ENCODE measurements at places on chromosomes 1 and 21. TPM values are rescaled to one million over a fixed set of nuclear protein-coding genes. Genes with fewer than 3 reads are reported as not detected.

The CD48 gene
- total RNA-seq, result 200 TPM

The NECAP2 gene
- total RNA-seq, result 88.4 TPM

The AJAP1 gene
- not detected for total RNA-seq

The MRPL9 gene
- total RNA-seq, result 96.2 TPM

The LSS gene
- total RNA-seq, result 99.0 TPM

The LZIC gene
- 20.9 TPM for total RNA-seq

The HCRTR1 gene
- not detected for total RNA-seq

The FABP3 gene
- total RNA-seq, result 0.49 TPM

The ARHGAP30 gene
- total RNA-seq, result 158 TPM

The NHLH1 gene
- total RNA-seq, result 0.46 TPM

The ENAH gene
- total RNA-seq, result 1.2 TPM

The DPT gene
- total RNA-seq, result not detected

The TTF2 gene
- 33.4 TPM for total RNA-seq

The DNAH14 gene
- total RNA-seq, result not detected

The NEGR1 gene
- total RNA-seq, result not detected

DNA sequence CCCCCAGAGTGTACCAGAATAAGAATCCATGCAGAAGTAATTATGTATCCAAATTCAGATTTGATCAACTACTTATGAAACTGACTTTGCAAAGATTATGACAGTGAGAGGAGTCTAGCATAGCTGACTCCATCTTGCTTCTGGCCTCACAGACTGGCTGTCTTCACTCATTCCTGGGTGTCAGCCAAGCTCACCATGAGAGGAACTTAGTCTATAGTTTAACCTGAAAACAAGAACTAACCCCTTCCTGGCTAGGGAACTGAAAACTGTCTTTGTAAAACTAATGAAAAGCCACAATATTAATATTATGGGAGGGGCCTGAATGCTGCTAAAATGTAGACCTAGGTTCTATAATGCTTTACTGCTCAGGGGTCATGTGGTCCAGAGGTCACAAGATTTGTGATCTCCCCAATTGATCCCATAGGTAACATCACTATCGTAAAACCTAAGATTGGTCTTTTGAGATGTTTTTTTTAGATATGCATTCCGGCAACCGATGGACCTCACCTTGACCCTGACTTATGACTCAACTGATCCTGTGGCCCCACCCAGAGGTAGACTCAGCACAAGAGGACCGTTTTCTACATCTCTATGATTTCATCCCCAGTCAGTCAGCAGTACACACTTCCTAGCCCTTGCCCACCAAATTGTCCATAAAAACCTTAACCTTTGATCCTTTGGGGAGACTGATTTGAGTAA, 55.2 kb downstream of the ATP1B1 start:
- DNase-seq, result no peak

GRCh38 chr1:210332233-210332632, 3.5 kb downstream of the HHAT start:
- no peak for DNase-seq

GRCh38 chr1:183289051-183289496, 103.0 kb downstream of the LAMC2 start:
- no peak for DNase-seq

- no peak for DNase-seq
Measured at GRCh38 chr1:58573138-58573537, 3.9 kb downstream of the TACSTD2 start.

GRCh38 chr1:32332290-32333079, 3.5 kb downstream of the MARCKSL1 start:
- DNase-seq, result no peak

DNA sequence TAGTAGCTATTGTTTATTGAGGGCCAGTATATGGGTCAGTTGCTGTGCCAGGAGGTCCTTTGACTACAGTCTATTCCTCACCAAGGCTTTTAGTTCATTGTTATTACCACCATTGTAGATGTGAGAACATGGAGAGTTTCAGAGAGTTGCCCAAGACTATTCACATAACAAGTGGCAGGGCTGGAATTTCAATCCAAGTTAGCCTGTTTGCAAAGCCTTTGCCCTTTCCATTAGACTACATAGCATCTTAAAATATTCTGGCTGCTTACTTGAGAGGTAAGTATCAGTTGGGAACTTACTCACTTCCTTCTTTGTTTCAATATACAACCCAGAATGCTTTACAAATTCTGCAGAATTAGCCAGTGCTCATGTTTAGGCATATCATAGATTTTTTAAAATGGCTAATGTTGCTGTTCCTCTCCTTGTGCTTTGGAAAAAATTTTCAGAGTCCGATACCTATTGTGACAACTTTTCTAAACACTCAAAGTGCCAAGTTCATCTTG, 141.2 kb downstream of the FGGY start:
- no peak for DNase-seq

DNA sequence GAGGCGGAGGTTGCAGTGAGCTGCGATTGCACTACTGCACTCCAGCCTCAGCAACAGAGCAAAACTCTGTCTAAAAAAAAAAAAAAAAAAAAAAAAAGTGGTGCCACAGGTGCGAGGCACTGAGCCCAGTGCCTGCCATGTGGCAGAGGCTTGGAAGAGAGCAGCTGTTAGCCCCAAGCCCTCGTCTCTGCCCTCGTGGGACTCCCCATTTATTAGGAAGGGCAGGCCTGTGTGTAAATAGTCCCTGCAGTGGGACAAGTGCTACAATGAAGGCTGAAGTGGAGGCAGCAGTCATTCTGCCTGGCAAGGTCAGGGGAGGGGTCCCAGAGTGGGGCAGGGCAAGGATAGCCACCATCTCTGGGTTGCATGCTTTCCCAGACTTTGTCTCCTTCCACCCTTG, 6.5 kb downstream of the RPS6KA1 start:
- no peak for DNase-seq

- DNase-seq, result no peak
Measured at GRCh38 chr1:204817341-204817740, 53.3 kb upstream of the NFASC start.

GRCh38 chr1:14732728-14733047, 134.2 kb downstream of the KAZN start:
- DNase-seq, result no peak

DNA sequence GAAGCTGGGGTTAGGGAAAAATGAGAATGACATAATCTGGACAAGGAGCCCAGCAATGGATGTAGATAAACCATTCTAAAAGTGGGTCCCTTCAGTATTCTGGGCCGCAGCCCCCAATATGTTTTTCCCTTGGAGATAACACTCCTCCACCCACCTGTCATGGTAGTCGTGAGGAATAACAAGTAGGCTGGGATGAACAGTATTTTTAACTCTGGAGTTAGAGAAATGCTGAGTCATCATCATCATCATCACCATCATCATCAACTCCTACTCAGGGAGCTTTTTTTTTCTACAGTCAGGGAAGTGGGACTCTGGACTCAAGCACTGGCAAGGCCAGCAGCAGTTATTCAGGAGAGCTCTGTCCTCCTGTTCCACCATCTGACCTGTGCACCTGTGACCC, 12.8 kb downstream of the CADM3 start:
- no peak for DNase-seq

- no peak for DNase-seq
Measured at GRCh38 chr1:12080156-12080555, 17.1 kb downstream of the TNFRSF8 start.

- peak; percentile 10 for DNase-seq
Measured at GRCh38 chr1:41712695-41713094, 206.0 kb downstream of the HIVEP3 start.

- no peak for DNase-seq
Measured at GRCh38 chr1:151135433-151136385, 10.7 kb downstream of the SEMA6C start.

DNA sequence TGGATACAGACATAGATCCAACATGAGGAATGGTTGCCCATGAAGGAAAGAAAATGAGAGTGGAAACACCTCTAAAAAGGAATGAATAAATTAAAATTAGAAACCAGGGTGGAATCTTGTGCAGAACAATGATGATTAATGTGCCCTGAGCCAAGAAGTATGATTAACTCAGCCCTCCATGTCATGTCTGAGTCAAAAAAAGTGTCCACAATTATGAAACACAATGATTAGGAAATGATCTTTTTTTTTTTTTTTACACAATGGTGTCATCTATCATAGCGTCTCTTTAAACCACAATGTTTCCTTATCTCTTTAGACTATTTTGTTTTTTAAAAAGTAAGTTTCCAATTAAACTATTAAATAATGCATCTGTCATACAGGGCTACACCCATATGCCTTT, 78.9 kb upstream of the RAB4A start:
- DNase-seq, result no peak

GRCh38 chr1:231597971-231598370, 28.6 kb upstream of the DISC1 start:
- DNase-seq, result no peak

DNA sequence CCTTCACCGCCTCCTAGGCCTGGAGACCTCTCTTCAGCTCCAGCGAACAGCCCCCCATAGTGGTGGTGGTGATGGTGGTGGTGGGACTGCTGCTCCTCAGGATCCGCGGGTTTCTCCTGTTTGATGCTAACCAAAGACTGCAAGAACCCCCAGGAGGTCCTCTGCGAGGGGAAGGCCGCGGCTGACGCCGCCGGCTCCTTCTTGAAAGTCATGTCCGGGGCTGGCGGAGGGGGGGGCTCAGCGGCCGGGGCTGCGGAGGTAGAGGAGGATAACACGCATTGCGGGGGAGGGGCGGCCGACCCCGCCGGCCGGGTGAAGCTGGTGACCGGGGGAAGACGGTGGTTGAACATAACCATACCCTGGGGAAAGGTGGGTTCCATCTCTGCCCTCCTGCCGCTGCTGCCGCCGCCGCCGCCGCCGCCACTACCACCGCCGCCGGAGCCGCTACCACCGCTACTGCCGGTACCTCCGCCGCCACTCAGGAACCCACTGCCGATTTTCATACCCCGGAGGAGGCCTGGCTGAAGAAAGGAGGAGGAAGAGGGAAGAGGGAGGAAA, 554 bp downstream of the ZNF281 start:
- peak; percentile 39 for DNase-seq

DNA sequence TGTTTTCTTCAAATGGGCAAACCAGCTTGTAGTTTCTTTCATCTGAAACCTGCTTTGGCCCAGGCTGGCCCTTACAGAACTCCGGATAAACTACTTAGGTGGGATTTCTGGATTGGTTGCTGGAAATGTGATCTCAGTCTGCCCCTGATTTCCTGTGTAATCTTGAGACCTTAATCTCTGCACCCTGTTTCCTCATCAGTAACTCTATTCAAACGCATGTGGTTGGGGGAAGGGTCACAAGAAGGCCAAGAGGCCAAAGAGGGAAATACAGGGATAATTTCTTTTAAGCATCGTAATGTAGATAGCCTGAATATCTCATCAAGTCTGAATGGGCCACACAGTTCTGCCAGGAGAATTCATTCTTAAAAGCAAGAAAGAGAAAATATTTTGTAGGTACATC, 483.6 kb downstream of the LTN1 start:
- no peak for DNase-seq

- no peak for DNase-seq
Measured at GRCh38 chr21:26758083-26758880, 86.9 kb downstream of the ADAMTS1 start.

DNA sequence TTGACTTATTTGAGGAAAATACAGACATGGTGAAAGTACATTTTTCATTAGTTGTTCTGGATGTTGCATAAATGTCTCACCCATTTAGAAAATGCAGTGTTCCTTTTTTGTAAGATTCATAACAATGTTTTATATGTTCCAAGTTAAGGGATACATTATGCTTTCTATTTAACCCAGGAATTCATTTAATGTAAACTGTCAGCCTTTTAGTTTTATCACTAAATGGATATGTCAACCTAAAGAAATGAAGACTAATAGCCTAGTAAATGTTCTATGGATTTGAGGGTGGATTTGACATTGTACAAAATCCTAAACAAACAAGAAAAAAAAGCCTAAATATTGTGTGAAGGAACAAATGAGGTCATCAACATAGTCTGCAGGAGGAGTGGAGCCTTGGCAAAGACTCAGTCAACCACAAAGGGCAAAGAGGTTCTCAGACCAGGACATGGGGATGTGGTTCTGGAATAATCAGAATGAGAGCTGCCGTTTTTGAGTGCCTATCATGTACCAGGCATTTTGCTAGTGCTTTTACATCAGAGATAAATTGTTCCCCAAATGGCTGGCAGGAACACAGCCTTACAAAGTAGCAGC, 8.8 kb upstream of the INSL5 start:
- DNase-seq, result no peak

DNA sequence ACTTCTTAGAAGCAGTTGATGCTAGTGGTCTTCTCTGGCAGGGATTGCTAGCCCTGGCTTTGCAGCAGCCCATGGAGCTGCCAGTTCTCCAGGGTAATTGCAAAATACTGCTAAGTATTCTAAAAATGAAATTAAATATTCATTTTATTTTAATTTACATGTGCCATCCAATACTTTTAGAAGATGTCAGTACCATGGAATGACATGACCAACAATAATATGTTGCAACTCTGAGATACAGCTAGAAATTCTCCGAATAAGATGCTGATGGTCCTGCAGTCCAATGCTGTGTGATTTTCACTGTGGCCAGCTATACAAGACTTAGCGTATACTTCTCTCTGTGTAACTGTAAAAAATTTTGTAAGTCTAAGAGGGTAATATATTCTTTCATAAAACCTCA, 20.0 kb upstream of the WARS2 start:
- no peak for DNase-seq

- no peak for DNase-seq
Measured at GRCh38 chr1:64834734-64835133, 89.9 kb downstream of the RAVER2 start.

- DNase-seq, result no peak
Measured at GRCh38 chr1:18999359-18999758, 42.9 kb upstream of the IFFO2 start.

GRCh38 chr1:14167884-14168283, 430.6 kb upstream of the KAZN start:
- DNase-seq, result no peak

- DNase-seq, result no peak
Measured at GRCh38 chr21:37032877-37033471, 26.5 kb downstream of the RIPPLY3 start.

- no peak for DNase-seq
Measured at GRCh38 chr1:154940651-154941194, 4.2 kb upstream of the PMVK start.

DNA sequence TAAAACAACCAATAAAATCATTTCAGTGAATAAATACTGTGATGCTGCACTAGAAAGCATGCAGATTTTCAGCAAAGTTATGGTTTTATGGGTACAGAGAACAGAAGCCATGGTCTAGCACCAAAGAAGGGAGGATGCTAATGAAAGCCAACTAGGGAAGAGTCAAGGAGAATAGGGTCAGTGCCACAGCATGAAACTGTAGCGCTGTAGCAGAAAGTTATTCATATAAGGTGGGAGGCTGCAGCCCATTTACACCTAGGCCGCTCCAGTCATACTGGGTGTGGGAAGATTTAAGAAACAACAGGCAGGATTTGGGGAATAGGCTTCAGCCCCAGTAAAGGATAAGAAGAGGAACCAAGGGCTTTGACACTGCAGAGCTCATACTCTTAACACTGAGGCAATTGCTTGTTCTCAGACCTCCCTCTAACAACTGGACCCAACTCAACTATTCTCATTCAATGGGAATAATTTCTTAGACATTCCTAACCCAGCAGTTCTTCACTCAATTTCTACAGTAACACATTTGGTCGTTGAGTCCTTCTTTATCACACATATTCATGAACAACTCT, 4.4 kb downstream of the IFI16 start:
- DNase-seq, result no peak

All from activated B cell treated with CpG ODN at 0.5 μM for 24 hours (primary cell).